GM12864 (cell line): ENCODE measurements at places on chromosomes 16 and 17.

- no peak for DNase-seq
Measured at GRCh38 chr17:50640686-50641351, 6.1 kb downstream of the ABCC3 start.

GRCh38 chr16:10752843-10753523 is 9.3 kb downstream of the NUBP1 start:
- DNase-seq: peak; percentile 67

GRCh38 chr17:12680407-12680897 is 14.8 kb downstream of the MYOCD start:
- DNase-seq: no peak

DNA sequence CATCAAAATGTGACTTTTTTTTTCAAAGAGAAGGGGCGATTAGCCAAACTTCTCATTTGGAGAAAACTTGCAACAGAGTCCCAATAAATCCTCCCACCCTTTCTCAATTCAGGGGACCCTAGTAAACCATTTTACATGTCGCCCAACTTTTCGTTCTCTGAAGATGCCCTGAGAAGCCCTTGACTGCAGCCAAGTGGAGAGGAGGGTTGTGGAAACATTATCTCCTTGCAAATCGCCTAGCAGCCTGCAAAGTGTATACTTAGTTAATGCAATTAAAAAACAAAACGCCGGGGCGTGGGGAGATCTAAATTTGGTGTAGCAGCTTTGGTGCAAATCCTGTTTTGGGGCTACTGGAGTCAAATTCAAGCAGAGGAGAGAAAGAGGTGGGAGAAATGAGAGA is 1.2 kb upstream of the SHISA9 start:
- DNase-seq: no peak

DNA sequence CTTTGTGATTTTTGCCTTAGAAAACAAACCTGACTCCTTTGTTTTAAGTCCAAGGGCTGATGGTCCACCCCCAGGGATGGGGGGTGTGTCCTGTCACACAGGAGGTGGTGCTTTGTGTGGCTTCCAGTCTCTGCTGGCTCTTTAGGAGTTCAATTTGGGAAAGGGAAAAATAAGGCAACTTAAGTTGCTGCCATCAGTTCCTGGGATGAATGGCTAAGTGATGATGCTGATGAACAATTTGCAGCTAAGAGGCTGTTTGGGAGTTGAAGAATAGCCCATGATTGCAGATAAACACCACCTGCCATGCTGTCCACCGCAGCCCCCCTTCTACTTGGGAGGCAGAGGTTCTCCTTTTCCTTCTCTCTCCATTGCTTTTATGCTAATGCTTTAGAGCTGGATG is 40.2 kb downstream of the ARL4D start:
- no peak for DNase-seq

GRCh38 chr17:50198026-50198669 is 3.3 kb downstream of the COL1A1 start:
- no peak for DNase-seq

DNA sequence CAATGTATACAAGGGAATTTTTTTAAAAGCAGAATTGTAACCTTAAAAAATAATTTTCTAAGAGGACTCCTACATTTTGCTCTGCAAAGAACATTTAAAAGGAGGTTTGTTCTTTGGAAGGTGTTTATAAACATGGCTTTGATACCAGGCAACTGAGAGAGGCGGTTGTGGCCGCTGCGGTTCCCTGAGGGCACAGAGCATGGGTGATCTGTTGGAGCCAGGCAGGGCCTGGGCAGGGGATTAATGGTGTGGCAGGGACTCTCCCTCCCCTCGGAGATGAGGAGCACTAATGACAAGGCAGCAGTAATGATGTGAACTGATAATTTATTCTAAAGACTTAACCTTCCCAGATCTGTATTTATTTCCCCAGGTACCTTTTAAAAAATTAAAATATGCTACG is 65.4 kb downstream of the WWP2 start:
- DNase-seq: no peak

GRCh38 chr16:52016387-52016786 is 530.6 kb downstream of the TOX3 start:
- no peak for DNase-seq
